ENCODE measurements at places on chromosomes 12 and 14.
A peak's percentile ranks its signal among the peaks of the same experiment; 100 is the strongest.

DNA sequence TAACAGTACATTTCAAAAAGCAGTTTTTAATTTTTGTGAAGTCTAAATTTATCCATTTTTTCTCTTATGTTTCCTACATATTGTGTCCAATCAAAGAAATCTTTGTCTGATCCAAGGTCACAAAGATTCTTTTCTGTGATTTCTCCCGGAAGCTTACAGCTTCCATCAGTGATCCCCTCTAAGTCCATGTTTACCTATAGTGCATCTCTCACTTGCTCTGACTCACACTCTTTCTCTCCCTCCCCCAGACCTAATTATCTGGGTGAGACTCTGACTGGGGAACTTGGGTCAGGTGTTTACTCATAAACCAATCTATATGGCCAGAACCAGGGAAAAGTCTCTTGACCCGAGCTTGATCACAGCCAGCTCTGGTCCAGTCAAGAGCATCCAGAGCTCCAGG lies 224.4 kb downstream of the SPTSSA start:
- DNase-seq = no peak

DNA sequence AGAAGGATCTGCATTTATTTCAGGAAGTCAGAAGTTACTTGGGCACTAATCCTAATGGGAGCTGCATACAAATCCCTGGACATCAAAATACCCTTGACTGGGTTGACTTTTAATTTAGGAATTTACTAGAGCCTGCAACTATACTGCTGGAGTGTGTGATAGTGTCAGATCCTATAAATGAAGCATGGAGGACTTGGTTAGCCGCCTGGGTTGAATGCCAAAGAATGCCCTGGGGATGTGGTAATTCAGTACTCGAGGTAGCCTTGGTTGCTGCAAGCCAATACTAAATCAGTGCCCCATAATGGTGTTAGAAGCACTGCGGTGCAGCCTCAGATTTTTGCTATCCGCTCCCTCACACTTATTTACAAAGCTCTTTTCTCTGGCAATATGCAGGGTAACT lies 184.9 kb downstream of the CAPZA3 start:
- DNase-seq = no peak

DNA sequence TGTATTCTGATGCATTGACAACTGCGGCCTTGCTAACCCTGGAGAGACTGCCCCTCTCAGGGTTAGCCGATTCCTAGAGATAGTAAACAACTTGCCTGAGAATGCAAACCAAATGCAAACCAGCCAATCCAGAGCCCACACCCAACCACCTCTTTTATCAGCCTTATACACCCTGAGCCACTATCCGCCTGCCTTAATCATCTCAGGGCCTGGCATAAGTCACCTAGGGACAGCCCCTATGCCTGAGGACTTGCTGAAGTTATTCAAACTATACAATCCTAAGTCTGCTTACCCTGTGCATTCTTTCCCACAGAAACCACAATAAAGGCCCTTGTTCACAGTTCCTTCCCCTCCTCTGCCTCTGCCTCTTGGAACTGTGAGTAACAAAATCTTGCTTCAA lies 177.2 kb downstream of the KCNA5 start:
- DNase-seq = no peak

DNA sequence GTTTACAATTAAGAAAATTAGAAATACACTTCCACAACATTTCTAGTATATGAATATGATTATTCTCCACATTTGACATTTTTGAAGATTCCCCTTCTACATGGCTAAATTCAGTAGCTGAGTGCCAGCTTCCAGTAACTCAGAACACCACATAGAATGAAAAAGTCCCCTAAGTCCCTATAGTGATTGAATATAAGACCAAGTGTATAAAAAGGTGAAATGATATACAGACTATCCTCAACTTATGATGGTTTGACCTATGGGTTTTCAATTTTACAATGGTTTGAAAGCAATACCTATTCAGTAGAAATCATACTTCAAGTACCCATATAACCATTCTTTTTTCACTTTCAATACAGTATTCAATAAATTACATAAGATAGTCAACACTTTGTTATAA lies 15.8 kb downstream of the ATL1 start:
- no peak for DNase-seq

DNA sequence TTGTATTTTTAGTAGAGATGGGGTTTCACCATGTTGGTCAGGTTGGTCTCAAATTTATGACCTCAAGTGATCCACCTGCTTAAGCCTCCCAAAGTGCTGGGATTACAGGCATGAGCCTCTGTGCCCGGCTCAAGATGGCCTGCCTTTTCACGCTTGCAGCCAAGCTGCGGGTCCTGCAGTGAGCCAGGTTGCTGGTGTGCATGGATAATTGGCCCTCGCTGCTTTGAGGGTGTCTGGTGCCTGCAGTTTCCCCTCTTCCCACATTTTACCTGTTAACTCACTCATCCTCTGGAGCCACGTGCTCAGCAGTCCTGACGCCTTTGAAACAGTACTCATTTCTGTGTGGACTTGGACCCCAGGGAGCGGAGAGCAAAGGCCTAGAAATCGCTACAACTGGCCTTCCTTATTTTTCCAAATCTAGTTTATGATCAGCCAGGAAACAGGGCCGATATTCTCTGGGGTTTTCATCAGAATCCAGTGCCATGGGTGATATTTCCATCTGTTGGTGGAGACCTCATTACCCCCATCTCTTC lies 42.2 kb downstream of the TPCN1 start:
- DNase-seq = no peak

DNA sequence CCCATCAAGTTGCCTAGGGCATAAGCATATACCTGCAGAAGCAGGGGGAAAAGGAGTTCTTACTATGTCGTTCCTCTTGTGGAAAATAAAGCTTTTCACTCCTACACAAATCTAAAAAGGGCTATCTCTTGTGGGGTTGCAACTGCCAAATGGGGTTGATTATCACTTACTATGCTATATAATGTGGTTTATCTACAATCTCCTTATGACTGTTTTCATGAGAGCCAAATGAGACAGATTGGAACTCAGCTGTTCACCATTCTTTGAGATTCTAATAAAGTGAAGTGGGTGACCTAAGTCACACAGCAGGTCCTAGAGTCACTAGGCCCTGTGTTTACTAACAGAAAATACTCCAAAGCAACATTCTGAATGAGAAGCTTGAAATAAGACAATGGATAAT lies 47.7 kb downstream of the CIT start:
- no peak for DNase-seq

GRCh38 chr14:24058260-24058950 lies 6.6 kb downstream of the CARMIL3 start:
- DNase-seq = peak; percentile 78

DNA sequence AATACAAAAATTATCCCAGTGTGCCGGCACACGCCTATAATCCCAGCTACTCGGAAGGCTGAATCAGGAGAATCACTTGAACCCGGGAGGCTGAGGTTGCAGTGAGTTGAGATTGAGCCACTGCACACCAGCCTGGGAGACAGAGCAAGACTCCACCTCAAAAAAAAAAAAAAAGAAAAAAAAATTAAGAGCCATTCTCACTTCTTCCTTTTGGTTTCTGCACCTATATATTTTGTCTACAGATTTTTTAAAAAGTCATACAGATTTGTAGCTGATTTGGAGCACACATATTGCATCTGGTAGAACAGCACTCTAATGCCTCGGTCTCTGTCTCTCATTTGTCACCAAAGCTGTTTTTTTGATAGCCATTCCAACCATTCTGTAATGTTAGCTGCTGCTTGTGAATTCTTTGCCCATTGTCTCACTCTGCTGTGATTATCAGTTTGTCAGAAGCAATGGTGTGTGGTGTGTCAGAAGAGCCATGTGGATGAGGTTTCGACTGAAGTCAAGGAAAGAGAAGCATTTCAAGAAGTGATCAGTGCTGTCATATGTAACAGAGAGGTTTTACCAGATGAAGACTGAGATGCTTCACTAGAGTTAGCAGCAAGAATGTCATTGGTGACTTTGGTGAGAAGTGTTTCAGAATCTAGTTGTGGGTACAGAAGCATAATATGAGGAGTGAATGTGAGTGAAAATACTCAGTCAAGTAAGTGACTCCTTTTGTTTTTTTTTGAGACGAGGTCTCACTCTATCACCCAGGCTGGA lies 8.7 kb upstream of the KTN1 start:
- no peak for DNase-seq

GRCh38 chr12:72578327-72578726 lies 306.2 kb downstream of the TRHDE start:
- no peak for DNase-seq

- peak; percentile 58 for DNase-seq
Observed at GRCh38 chr12:54306925-54307741, 6.3 kb upstream of the NFE2 start.

GRCh38 chr14:35858521-35859209 lies 32.5 kb downstream of the BRMS1L start:
- DNase-seq = peak; percentile 55

- DNase-seq = no peak
Observed at GRCh38 chr12:1311145-1311544, 283.2 kb downstream of the FBXL14 start.

- no peak for DNase-seq
Observed at GRCh38 chr14:69662636-69663299, 51.4 kb downstream of the SUSD6 start.

GRCh38 chr12:64678248-64678647 lies 68.0 kb downstream of the RASSF3 start:
- DNase-seq = no peak

DNA sequence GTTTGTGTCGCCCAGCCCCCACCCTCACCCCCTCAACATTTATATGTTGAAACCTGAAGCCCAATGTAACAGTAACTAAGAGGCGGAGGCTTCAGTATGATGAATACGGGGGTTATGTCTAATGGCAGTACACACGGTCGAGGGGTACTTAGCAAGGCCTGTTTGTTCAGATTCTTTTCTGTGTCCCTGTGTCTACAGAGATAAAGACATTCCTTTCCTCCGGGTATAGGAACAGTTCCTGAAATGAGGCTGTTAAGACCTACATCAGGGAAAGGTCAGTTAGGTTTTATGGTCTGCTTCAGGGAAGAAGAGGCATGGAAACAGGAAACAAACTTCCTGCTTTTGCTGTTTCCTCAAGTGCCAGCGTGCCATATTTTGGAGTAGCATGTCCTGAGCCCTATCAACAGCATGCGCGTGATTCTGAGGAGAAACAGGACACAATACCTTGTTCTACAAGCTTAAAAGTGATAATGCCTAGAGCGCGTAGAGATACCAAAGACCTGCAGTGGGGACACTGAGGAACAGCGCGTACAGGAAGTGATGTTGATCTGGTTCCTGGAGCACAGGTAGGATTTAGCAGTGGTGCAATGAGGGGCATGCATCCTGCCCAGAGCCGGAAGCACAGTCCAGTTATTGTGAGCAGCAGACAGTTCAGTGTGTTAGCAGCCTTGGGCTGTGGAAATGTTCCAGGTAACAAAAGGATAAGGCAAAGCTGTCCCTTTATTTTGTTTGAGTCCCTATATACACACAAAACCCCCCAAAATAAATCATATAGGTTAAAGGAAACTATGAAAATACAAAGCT lies 47.2 kb downstream of the FGD4 start:
- no peak for DNase-seq

GRCh38 chr12:54037360-54038283 lies 4.8 kb downstream of the HOXC5 start:
- DNase-seq = no peak

DNA sequence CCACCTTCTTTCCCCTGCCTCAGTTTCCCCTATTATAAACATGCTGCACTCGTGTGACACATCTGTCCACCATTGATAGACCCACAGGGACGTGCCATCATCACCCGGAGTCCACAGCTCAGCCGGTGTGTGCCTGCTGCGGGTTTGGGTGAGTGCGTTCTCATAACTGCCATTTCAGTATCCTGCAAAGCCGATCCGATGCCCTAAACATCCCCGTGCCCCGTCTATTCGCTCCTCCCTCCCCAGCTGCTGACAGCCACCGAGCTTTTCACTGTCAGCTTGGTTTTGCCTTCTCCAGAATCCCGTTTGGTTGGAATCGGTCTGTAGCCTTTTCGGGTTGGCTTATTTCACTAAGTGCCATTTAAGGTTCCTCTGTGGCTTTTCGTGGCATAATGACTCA lies 3.9 kb downstream of the LRCOL1 start:
- peak; percentile 16 for DNase-seq

DNA sequence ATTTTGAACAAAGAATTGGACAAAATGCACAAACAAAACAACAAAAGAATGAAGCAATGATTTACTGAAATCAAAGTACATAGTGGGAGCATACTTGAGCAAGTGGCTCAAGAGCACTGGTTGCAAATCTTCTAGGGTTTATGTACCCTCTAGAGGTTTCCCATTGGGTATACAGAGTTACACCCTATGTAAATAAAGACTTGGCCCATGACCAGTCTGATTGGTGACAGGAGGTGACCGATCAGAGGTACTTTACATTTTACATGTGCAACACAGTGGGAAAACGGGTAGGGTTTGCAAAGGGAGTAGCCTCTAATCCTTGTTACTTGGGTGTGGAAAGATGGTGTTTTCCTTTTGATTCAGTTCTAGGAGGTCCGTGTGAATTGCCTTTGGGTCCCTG lies 10.6 kb upstream of the FAM181A start:
- DNase-seq = no peak

DNA sequence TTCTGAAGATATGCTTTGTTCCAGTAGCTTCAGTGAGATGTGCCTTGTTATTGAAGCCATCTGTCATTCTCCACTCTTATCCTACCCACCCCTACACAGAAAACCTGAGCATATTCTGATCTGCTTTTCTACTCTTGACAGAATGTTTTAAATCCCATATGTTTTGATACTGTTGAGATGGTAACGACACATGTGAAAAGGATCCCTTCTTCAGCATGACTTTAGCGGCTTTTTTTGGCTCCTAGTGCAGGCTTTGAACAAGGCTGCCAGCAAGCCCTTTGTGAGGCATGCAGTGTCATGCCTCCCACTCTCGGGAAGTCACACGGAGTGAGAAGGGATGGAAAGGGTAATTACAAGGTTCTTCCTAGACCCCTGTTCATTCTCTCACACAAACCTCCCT lies 228.8 kb upstream of the RGS6 start:
- no peak for DNase-seq

DNA sequence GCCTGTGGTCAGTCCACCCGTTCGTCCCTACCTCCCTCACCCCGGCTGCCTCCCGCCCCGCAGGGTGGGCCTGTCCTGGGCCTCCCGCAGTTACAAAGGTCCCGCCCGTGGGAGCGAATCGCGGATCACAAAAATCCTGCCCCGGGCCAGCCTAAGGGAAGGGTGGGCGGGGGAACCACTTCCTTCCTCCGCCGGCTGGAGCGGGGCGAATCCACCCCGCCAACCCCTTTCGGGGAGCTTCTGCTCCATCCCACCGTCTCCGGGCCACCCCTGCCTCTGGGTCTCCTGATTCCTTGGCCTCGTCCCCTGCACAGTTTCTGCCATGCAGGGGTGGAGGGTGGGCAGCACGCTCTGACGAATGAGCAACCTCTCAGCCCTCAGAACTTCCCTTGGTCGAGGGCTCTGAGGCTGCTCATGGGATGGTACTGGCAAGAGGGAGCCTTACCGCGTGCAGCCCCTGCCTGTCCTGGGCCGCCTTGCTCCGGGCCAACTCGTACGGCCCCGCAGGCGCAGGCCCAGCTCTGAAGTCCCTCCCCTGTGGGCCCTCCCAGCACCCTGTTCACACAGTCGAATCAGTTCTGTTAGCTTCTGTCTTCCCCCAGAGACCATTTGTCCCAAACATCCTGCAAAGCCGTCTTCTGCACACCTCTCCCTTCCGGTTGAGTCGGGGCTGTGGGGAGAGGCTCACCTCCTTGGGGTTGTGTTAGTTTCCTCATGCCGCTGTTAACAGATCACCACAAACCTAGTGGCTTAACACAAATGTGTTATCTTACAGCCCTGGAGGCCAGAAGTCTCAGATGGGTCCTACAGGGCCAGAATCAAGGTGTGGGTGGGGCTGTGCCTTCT lies 589 bp upstream of the HVCN1 start:
- DNase-seq = peak; percentile 50
